Dermis microvascular lymphatic vessel endothelial cell (primary cell): ENCODE measurements at places on chromosomes 5 and 9. TPM values are rescaled to one million over a fixed set of nuclear protein-coding genes. Genes with fewer than 3 reads are reported as not detected.
A peak's percentile ranks its signal among the peaks of the same experiment; 100 is the strongest.

PRDM9 gene
- total RNA-seq: not detected in 2 replicates

SLC45A2 gene
- total RNA-seq: under 0.01 TPM in 1 of 2 replicates, not detected in the other

TRUB2 gene
- 27.5 and 27.7 TPM in 2 replicates for total RNA-seq

- peak; percentile 12 for DNase-seq
Observed at GRCh38 chr5:150180241-150181026, 9.4 kb upstream of the SLC6A7 start.

DNA sequence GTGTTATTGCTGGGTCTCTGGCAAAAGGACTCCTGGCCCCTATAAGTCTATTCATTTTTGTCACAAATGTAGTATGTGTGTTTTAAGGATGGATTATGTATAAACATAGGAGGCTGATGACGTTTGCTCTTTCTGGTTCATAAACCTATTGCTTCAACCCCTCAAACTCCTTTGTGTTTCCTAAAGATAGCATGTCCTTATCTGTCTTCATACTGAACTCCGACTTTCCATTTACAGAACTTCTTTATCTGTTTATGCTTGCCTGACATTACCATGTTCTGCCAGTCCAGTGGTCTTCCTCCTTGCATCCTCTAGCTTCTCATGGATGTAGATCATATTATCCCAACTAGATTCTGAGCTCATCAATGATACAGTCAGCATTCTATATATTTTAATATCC lies 46.1 kb downstream of the ARHGEF28 start:
- DNase-seq: no peak

DNA sequence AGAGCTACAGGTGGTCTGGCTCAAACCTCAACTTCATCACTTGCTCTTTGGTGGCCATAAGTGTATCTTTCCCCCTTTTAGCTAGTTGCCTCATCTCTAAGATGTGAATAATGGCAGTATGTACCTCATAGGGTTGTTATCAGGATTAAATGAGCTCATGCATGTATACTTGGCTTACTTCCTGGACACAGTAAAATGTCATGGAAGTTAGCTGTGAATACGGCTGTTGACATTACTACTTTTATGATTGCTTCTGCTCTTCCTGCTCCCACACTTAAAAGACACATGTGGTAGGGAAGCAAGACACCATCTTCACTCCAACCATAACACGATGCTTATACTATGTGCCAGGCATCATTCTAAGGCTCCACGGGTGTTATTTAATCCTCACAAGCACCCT lies 114.5 kb upstream of the GPR151 start:
- DNase-seq: no peak
